ENCODE measurements at places on chromosomes 4 and X.

DNA sequence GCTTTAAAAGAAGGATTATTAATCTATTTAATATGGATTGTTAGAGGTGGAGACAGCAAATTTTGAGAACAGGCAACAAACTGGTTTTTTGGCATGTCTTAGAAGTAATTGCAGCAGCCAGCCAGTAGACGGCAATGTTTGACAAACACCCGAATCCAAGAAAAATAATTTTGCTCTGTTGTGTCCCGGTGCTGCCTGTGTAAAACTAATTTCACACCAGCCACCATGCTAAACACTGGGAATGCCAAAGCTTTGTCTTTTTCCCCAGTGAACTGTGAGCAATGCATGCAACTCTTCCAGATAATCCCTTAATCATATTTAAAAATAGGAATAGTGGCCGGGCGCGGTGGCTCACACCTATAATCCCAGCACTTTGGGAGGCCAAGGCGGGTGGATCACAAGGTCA, 25.9 kb downstream of the SMIM31 start:
- DNase-seq = peak; percentile 28

DNA sequence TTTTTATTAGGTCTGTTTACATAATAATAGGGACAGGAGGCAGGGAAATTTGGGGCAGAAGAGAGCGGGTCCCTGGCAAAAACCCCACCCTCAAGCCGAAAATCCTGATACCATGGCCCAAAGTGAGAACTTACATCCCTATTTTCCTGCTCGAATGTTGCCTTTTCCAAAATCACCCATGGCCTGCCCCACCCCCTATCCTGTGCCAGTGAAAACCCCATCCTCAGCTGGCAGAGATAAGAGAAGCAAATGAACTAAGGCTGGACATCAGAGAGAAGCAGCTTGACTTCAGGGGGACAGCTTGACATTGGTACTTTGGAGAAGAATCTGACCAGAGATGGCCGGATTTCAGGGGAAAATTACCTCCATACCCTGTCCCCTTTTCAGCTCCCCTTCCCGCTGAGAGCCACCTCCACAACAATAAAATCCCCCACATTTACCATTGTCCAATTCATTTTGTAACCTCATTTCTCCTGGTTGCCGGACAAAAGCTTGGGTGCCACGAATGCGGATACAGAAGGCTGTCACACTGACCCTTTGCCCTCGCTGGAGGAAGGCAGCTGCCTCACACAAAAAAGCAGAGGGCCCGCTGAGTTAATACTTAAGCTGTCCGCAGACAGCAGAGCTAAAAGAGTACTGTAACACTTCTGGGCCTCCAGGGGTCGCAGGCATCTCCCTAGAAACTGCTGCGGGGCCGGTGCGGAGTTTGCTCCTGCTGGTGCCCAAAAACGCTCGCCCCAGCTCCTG, 196.2 kb downstream of the SNCA start:
- DNase-seq = no peak

DNA sequence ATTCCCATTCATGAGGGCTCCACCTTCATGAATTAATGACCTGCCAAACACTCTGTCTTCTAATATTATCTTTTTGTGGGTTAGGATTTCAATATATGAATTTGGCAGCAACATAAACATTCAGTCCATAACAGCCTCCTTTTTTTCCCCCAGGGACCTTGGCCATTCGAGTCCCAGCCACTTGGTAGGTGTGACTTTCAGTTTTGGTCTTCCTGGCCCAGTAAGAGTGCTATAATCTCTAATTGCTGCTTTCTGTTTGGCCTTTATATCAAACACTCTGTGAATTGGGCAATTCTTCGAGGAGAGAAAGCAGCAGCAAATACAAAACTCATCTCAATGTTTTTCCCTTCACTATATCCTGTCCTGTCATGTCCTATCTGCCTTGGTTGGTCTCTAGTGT, 12.4 kb upstream of the RADX start:
- DNase-seq = no peak

DNA sequence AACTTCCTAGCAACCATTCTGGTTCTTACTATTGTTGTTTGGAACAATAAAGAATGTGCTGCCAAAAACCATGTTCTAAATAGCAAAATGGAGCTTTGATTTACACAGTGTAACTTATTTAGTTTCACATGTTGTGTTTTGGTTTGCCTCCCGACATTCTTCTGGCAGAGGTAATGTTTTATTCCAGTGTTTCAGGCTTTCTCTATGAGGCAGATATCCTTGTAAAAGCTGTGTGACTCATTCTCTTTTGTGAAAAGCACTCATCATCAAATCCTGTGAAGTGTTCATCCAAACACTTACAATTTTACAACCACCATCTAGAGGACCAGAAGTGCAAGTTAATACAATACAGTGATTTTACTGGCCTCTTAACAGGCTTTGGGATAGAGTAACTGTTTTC, 219.0 kb upstream of the GIMD1 start:
- DNase-seq = no peak

DNA sequence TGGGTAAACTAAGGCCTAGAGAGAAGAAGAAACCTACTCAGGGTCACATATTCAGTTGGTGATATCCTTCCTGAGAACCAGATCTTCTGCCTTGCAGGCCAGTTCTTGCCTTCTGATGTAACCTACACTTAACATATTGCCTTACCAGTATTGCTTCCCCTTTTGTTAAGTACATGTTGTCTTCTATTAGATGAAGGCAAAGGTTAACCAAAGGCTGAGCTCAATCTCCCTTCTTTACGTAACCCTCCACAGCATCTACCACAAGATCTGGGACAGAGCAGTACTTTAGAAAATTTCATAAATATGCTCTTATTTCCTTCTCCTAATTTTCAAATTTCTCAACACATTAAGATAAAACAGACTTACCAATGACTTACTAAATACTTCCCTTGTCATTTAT, 474.4 kb downstream of the SH2D1A start:
- no peak for DNase-seq

DNA sequence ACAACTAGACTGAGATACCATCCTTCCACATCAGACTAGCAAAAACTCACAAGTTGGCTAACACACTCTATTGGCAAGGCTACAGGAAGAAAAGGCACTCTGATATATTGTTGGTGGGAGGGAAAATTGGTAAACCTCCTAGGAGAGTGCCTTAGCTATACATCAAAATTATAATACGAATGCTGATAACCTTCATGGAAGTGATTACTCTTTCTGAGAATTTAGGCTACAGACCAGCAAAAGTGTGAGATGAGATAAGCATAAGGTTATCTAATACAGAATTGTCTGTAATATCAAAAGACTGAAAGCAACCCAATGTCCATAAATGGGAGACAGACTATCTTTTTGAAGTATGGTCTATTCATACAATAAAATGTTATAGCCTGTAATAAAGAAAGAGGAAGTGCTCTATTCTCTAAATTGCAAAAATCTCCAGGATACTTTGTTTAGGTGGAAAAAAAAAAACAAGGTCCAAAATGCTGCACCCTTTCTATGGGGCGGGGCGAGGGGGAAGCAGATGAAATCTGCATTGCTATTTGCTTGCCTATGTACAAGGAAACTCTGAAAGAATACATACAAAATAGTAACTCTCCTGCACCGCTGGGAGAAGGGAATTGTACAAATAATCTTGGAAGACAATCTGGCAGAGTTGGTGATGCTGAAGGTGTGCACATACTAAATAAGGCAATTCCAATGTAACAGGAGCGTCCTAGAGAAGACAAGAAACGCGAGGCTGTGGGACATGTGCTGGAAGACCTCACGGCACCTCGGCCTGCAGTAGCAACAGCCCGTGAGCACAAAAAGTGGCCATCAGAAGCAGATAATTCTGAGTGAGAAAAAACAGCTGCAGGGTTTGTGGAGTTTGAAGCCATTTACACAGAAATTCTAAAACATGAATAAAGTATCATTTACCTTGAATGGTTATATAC, 109.7 kb downstream of the AFAP1 start:
- DNase-seq = no peak

- no peak for DNase-seq
These were observed 199.6 kb downstream of the VEGFC start for GRCh38 chr4:176592976-176593670.

DNA sequence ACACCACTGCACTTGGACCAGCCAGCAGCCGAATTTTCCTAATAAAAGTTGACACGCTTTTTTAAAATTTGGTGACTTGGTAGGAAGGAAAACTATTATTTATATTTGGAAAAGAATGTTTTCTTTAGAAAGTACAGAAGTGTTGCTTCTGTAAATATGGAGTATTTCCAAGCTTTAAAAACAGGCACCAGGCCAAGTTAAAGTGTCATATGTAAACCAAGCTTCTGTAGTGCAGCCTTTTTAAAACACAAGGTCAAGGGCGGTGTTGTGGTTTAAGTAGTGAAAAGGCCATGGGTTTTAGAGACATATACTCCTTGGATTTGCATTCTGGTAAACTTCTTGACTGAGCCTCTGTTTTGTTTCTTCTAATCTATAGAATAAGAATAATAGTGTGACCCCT, 62.7 kb downstream of the TRIM2 start:
- DNase-seq = no peak

GRCh38 chrX:115259238-115259875, 25.5 kb upstream of the LRCH2 start:
- DNase-seq = no peak

DNA sequence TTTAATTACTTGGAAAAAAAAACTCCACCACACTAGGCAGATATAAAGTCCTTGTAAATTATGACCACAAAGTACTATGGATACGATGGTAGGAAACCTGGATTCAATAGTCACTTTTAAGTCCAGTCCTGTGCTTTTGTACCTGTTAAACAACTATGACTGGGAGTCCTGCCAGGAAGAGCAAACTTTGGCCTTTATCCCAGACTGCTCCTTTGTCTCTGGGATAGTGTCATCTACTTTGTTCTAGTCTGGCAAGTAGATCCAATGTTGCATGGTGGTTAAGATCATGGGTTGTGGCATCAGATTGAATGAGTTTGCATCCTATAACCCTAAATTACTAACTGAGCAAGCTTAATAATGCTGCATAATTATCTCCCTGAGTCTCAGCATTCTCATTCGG, 175.3 kb upstream of the FGF13 start:
- no peak for DNase-seq

DNA sequence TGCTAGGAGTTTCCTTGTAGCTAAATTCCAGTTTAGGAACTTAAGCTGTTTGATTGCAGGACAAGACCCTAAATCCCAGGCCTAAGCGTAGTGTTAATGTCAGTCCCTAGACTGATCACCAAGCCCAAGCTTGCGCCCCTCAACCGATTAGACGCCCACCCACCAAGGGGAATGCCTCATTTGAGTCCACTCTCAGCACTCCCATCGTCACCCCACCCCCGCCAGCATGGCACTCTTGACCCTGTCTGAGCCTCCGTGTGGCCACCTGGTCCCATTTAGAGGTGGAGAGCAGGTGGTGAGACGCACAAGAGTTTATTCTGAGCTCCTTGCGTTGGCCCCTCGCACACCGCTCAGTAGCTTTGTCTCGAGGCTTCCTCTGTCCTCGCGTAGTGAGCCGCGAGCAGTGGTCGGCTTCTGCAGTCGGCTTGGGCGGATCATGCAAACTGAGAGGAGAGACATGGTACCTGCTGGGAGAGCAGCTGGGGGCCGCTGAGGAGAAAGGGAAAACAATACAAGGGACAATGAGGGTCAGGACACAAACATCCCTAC, 48.5 kb upstream of the ZNF157 start:
- no peak for DNase-seq

- no peak for DNase-seq
These were observed 124.0 kb downstream of the IRF2 start for GRCh38 chr4:184350213-184350817.

DNA sequence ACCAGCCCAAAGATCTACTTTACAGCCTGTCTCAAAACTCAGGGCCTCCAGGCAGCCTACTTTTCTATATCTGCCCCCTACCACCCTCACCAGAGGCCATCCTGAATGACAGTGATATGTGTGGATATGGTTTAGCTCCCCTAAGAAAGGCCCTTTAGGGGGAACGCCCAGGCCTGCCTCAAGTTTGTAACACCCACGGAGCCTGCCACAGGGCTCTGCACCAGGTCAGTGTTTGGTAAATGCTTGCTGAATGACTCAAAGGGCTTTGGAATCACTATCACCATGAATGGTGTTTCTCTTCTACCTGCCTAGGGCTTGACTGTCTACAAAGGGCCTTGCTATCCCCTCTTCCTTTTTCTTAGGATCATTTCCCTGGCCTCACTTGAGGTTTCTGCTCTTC, 11.3 kb upstream of the LONRF3 start:
- DNase-seq = no peak

GRCh38 chr4:139734201-139734874, 68.7 kb downstream of the MGST2 start:
- no peak for DNase-seq

GRCh38 chrX:20527558-20528011, 260.9 kb upstream of the RPS6KA3 start:
- DNase-seq = peak; percentile 28

DNA sequence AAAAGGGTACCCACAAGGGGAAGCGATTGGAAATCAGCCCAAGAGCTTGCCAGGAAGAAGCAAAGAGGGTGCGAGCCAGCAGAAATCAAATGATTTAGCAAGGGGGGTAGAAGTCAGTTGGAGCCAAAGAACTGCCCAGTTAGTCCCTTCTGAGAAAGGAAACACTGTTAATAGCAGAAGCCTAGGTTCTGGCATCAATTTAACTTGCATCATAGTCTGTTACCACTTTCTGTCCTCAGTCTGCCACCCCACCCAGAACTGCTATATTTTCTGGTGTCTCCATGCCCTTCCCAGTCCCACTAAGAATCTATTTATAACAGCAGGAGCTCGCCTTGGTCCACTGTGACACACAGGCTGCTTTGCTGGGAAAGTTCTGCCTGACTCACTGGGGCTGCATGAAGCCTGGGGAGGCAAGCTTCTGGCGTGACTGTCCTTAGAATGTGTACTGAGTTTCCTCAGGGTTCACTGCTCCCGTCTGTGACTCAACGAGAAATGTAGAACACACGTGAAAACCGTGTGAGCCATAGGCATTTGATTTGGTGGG, 157.8 kb upstream of the TTC29 start:
- DNase-seq = no peak

- no peak for DNase-seq
These were observed 182.2 kb downstream of the AR start for GRCh38 chrX:67726018-67726417.

GRCh38 chr4:152265149-152265621, 270.7 kb downstream of the FBXW7 start:
- no peak for DNase-seq

GRCh38 chr4:165095291-165095690, 17.4 kb downstream of the TMEM192 start:
- no peak for DNase-seq

- no peak for DNase-seq
These were observed 139.9 kb downstream of the NDST3 start for GRCh38 chr4:118173956-118174725.

Measured in OCI-LY7 (cell line).